ENCODE measurements at places on chromosomes 4 and X. TPM values are rescaled to one million over a fixed set of nuclear protein-coding genes. Genes with fewer than 3 reads are reported as not detected.

The FOXR2 gene
- total RNA-seq = not detected

The NLRP2B gene
- not detected for total RNA-seq

The ETDB gene
- not detected for total RNA-seq

The MAGEA12 gene
- total RNA-seq = not detected

The LRP2BP gene
- 9.7 TPM for total RNA-seq

The DYNLT3 gene
- 39.4 TPM for total RNA-seq

The GABRG1 gene
- 4.1 TPM for total RNA-seq

The CPEB2 gene
- total RNA-seq = 26.9 TPM

The TEX11 gene
- total RNA-seq = 0.33 TPM
